Hepatocyte (in vitro differentiated cells): ENCODE measurements at places on chromosomes 1 and 21. TPM values are rescaled to one million over a fixed set of nuclear protein-coding genes. Genes with fewer than 3 reads are reported as not detected.

DNA sequence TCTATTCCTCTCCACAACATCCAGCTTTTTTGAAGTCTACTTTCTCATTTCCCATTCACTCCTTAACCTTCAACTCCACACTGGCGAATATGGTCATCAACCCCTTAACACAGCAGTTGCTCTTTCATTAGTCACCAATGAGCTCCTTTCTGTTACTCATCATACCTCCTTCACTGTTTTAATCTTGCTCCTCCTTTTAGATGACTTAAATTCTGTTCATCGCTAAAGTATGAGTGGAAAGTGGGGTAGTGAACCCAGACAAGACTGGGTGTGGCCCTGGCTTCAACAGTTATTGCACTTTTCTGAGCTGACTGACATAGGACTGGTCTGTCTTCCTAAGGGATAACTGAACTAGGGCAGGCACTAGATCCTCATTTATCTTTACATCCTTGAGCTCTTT is 51.3 kb downstream of the AKT3 start:
- no peak for DNase-seq

DNA sequence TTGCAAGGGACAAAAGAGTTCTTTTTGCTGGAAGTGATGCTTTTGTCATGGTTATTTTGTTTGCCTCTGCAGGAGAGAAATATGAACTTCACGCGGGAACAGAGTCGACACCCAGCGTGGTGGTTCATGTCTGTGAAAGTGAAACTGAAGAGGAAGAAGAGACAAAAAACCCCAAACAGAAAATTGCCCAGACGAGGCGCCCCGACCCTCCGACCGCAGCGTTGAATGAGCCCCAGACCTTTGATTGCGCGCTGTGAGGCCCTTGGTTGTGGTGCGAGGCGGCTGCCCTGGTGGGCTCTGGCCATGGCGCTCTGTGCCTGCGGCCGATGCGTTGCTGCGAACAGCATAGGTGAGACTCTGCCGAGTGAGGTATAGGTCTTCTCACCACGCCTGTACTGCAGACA is 20.9 kb upstream of the NCMAP start:
- DNase-seq = no peak

- no peak for DNase-seq
Measured at GRCh38 chr1:93723733-93724270, 42.2 kb upstream of the BCAR3 start.

DNA sequence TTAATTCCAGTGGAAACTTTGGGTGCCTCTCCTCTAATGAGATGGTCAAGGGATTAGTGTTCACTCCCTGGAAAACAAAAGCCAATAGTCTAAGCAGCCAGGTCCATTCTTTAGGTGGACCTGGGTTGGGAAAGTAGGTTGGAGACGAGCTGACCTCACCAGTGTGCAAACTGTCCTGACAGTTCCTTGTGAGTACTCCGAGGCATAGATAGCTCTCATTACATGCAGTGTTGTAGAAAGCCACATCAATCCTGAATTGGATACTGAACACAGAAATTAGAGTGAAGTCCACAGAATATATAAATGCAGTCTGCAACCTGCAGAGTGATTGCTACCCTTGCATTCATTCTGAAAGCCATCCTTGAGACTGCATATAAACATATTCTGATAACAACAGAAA is 675.1 kb upstream of the CXADR start:
- no peak for DNase-seq

DNA sequence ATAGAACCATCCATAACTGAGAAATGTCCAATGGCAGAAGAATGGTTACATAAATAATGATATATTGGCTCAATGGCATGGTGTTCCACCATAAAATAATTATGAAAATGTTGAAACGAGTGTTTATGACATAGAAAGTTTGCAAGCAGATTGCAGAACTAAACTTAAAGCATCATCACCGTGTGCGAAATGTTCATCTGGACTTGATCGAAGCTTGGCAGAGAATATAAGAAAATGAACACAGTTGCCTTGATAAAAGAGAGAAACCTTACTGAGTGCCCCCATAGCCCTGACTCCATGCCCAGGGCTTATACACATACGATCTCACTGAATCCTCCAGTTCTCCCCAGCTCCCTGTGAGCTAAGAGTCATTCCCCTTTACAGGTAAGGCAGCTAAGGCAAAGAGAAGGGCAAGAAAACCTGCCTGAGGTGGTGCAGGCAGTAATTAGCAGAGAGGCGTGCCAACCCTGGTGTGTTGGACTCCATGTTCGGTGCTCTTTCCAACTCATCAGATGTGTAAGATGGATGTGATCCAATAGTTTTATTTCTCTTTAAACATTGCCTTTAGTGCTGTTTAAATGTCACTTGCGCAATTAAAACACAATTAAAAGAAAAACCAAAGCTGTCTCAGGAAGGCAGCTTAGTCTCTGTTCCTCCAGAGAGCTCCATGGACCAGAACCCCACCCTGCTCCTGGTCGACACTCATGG is 21.8 kb upstream of the SPOCD1 start:
- no peak for DNase-seq

- DNase-seq = no peak
Measured at GRCh38 chr1:234845097-234845660, 235.2 kb upstream of the IRF2BP2 start.

Gene IGSF21
- polyA plus RNA-seq = not detected in 2 replicates

Gene TRAF3IP3
- polyA plus RNA-seq = 0.16 TPM in 1 of 2 replicates, not detected in the other

Gene IFNAR1
- 29.0 and 33.4 TPM in 2 replicates for polyA plus RNA-seq

Gene SUSD4
- 5.1 and 5.6 TPM in 2 replicates for polyA plus RNA-seq

Gene EFNA3
- 10.3 and 13.1 TPM in 2 replicates for polyA plus RNA-seq

Gene OR2M3
- polyA plus RNA-seq = not detected in 2 replicates

Gene CD52
- 3.9 and 12.9 TPM in 2 replicates for polyA plus RNA-seq

Gene CNIH3
- 2.1 and 3.5 TPM in 2 replicates for polyA plus RNA-seq
